ENCODE measurements at places on chromosomes 1 and 21.

DNA sequence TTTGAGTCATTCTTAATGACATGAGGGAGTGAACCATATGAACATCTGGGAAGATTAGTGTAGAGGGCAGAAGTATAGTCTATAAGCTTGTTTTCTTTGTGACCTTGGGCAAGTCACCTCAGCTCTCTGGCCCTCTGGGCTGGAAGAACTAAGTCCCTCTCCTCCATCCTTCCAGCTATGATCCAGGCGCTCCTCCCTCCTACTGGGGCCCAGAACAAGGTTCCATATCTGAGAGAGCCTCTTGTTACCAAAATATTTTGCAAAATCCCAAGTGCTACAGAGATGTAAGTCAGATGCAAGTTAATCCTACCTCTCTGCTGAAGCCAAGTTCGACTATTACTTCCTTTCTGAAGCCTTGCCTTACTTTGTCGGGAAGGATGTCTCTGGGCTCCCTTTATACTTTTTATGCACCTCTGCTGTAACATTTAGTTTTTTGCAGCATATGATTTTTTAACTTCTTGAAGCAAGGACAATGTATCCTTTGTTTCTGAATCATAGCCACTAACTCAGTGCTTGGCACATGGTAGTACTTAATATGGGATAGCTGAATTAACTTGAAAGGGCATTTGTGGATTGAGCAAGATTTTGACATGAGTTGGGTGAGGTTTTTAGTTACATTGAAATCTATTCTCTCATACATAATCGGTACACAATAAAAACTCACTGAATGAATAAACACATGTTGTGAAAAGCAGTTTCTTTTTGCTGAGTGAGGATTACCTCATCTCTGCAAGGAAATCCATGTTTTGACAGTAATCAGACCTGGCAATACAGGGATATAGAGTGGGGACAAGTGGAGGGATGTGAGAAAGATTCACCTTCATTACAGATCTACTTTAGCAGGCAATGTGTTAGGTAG, 54.7 kb upstream of the BEND5 start:
- no peak for DNase-seq

DNA sequence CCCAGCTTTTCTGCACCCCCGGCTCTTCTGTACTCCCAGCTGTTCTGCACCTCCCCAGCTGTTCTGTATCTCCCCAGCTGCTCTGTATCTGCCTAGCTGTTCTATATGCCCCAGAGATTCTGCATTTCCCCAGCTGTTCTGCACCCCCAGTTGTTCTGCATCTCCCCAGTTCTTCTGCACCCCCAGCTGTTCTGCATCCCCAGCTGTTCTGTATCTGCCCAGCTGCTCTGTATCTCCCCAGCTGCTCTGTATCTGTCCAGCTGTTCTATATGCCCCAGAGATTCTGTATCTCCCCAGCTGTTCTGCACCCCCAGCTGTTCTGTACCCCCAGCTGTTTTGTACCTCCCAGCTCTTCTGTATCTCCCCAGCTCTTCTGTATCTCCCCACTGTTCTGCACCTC, 41.1 kb downstream of the UMODL1 start:
- no peak for DNase-seq

DNA sequence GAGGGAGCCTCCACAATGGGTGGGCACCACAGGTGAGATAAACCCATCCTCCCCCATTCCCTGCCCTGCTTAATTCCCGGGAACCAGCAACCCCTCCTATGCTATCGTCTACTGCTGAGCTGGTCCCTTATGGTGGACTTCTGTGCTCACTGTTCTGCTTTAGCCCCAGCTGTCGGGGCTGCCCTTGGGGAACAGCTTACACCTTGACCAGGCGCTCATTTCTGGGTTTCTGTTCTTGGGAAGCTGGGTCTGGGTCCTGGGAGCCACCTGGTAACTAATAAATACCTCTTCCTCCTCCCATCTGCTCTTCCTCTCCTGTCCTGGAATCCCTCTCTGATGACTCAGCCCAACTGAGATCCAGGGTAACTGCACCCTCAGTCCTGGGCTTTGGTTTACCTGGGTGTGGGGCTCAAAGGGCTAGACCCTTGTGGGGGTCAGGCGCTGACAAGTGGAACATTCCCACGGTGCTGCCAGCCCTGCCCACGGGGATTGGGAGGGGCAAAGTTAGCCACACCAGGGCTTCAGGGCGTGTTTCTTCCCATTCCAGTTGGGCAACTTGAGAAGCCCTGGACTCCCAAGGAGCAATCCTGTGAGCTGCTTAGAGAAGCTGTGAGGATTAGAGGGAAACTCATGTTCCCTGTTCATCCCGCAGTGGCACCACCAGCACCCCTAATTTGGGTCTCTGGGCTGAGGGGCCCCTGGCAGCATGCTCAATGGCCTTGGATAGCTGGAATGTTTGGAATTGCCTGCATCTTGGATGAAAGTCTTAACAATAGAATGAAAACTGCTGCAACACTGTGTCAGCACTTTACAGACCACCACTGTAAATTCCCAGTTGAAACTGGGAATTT, 1.6 kb downstream of the PCAT6 start:
- no peak for DNase-seq

GRCh38 chr1:67754526-67754920, 69.5 kb downstream of the GADD45A start:
- DNase-seq = no peak

GRCh38 chr1:25549273-25550154, 6.1 kb downstream of the LDLRAP1 start:
- DNase-seq = no peak

GRCh38 chr1:93442008-93442666, 5.8 kb upstream of the FNBP1L start:
- no peak for DNase-seq

DNA sequence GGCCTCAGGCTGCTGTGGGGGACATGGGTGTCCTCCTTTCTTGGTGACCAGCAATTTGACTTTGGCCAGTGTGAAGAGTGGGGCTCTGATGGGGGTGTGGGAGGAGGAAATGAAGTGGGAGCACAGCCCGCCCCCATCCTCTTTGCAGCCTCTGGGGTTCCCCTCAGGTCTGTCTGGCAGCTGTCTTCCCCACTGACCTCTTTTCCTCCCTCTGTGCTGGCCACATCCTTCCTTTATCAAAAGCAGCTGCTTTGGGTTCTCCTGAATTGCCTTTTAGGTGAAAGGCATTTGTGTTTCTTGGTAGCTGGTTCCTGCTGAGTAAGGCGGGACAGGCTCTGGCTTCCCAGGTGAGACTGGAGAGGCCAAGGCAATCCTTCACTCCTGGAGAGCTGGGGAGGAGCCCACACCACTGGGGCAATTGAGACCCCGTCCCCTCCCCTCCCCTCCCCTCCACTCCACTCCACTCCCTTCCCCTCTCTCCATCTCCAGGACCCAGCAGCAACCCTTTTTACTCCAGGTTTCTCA, 24.9 kb downstream of the PCAT6 start:
- DNase-seq = no peak

GRCh38 chr1:115880981-115881672, 40.2 kb upstream of the NHLH2 start:
- DNase-seq = no peak

- no peak for DNase-seq
These were observed 150.3 kb downstream of the CENPF start for GRCh38 chr1:214753236-214753852.

DNA sequence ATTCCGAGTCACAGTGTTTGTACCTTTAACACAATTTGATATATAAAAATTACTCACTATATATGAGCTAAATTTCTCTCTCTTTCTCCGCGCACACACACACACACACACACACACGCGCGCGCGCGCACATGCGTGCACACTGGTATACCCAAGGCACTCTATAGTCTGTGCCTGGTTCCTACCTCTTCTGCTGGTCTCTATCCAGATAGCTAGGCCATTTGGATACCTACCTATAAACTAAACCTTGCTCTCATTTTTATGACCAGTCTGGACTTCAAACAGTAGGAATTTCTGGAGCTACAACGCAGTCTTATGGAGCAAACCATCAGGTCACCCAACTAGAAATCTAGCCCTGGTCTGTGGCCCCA, 97.1 kb upstream of the MAGI3 start:
- DNase-seq = no peak

- no peak for DNase-seq
These were observed 62.7 kb upstream of the NBL1 start for GRCh38 chr1:19581381-19581780.

- no peak for DNase-seq
These were observed 404 bp upstream of the SCMH1 start for GRCh38 chr1:41242342-41243078.

DNA sequence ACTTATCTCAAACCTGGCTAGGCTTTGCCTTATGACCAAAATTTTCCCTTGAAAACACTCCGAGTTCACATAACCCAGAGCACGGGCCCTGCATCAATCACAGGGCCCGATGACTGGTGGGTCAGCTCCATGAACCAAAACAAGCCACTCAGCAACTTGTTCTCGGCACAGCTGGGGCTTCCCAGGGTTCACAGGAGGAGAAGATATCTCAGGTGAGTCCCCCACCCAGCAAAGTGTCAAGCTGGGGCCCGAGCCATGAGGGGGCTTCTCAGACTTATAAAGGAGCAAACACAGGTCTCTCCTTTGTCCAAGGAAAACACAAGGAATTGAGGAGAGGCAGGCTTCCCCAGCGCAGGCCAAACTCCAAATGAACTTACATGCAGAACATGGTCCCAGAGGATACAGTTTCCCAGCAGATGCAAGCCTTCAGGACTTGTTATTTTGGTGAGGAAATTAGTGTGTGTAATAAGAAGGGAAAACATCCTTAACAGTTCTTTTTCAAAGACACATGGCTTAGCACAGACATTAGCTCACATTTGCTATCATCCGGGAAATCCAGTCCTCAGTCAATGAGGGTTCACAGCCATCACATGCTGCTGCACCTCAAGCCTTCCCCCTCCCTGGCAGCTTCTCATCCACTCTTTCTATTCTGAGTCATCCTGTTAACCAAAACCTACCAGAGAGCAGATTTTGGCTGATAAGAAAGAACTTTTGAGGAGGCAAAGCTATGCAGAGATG, 98.1 kb upstream of the NFIA start:
- no peak for DNase-seq

GRCh38 chr1:160789702-160790611, 6.0 kb upstream of the LY9 start:
- DNase-seq = no peak

DNA sequence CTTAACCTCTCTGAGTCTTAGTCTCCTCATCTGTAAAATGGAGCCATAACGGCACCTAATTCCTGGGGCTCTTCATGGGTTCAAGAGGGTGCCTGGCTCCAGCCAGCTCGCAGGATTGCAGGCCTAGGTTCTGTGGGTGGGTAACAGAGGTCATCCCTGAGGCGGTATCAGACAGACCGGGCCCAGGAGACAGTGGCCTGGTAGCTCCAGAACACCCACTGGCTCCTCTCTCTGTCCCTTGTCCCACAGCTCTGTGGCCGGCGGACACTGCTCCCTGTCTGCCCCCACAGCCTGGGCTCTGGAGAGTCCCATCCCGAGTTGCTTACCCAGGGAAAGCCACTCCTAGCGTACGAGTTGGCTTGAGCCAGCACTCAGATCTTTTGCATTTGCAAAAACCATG, 150.3 kb downstream of the PEX14 start:
- no peak for DNase-seq

DNA sequence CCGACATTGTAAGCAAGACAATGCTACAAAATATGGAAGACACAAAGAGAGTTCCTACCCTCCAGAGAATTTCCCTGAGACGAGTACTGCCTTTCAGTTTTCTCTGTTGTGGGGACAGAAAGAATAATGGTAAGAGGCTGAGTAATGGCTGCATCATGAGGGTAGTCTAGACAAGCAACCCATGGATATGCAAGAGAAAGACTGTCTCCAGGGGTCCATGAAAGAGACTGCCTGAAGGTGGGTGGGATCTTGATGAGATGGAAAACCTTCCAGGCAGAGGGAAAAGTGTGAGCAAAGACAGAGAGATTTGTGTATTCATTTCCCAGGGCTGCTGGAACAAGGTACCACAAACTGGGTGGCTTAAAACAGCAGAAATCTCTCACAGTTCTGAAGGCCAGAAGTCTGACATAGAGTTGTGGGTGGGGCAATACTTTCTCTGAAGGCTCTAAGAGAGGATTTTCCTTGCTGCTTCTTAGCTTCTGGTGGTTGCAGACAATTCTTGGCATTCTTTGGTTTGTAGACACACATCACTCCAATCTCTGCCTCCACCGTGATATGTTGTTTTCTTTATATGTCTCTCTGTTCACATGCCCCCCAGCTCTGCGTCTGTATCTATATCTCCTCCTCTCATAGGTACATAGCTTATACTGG, 41.4 kb downstream of the ANP32E start:
- DNase-seq = no peak

GRCh38 chr1:85629532-85629920, 49.0 kb downstream of the CCN1 start:
- no peak for DNase-seq

- no peak for DNase-seq
These were observed 109.6 kb downstream of the SLC5A9 start for GRCh38 chr1:48332115-48332514.

Measured in BE2C (cell line).